Heart left ventricle (tissue), 16 donors: ENCODE measurements at places on chromosomes 5 and 9. TPM values are rescaled to one million over a fixed set of nuclear protein-coding genes. Genes with fewer than 3 reads are reported as not detected.

- DNase-seq = no peak
Measured at GRCh38 chr5:166862581-166862980, 1428.9 kb upstream of the WWC1 start.

DNA sequence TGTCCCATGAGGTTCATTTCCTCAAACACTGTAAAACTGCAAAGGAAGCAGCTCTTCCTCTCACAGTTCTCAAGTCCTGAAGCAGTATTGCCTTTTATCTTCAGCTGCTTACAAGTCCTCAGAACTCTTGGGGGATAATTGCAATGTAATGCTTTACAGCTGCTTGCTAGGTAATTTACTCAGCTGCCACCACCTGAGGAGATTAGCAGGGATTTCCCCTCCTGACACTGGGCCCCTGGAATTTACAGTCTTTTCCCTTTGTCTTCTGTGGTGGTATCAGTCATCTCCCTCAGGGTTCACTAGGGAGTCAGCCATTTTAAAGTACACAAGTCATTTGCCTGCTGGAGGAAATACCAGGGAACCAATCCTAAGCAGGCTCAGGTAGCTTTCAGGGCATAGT, 754.3 kb upstream of the GRAMD2B start:
- no peak for DNase-seq

- no peak for DNase-seq
Measured at GRCh38 chr5:103211576-103212561, 46.7 kb upstream of the MACIR start.

- DNase-seq = no peak
Measured at GRCh38 chr9:125850763-125851162, 103.6 kb downstream of the PBX3 start.

Gene PCDHGB2
- 9.8 TPM for total RNA-seq
